ENCODE measurements at places on chromosomes 3 and 15. TPM values are rescaled to one million over a fixed set of nuclear protein-coding genes. Genes with fewer than 3 reads are reported as not detected.

TMEM207 gene
- not detected for polyA plus RNA-seq

GOLGA8T gene
- polyA plus RNA-seq: not detected

TICRR gene
- polyA plus RNA-seq: 0.36 TPM

SLC2A2 gene
- not detected for polyA plus RNA-seq

CACNA2D2 gene
- polyA plus RNA-seq: 7.8 TPM

RTP4 gene
- polyA plus RNA-seq: not detected

GP9 gene
- not detected for polyA plus RNA-seq

IMPG2 gene
- polyA plus RNA-seq: 5.2 TPM

SH2D7 gene
- not detected for polyA plus RNA-seq

ACAA1 gene
- 66.2 TPM for polyA plus RNA-seq

PLA2G4E gene
- not detected for polyA plus RNA-seq

HIGD2B gene
- not detected for polyA plus RNA-seq

CYP1A2 gene
- polyA plus RNA-seq: not detected

DLEC1 gene
- 0.25 TPM for polyA plus RNA-seq

APOD gene
- not detected for polyA plus RNA-seq

LDHAL6B gene
- not detected for polyA plus RNA-seq

GHSR gene
- not detected for polyA plus RNA-seq

CYP1A1 gene
- 0.09 TPM for polyA plus RNA-seq

SLC15A2 gene
- 1.6 TPM for polyA plus RNA-seq

SLC12A1 gene
- polyA plus RNA-seq: 0.67 TPM

PLOD2 gene
- polyA plus RNA-seq: 5.6 TPM

ASB14 gene
- not detected for polyA plus RNA-seq

SORD gene
- polyA plus RNA-seq: 16.5 TPM

SLC7A14 gene
- polyA plus RNA-seq: 5.1 TPM

HTR3E gene
- not detected for polyA plus RNA-seq

C15orf62 gene
- polyA plus RNA-seq: not detected

CHRD gene
- 2.9 TPM for polyA plus RNA-seq

KLHL6 gene
- not detected for polyA plus RNA-seq

PRSS50 gene
- polyA plus RNA-seq: not detected

CCDC9B gene
- polyA plus RNA-seq: not detected

CHRNA5 gene
- polyA plus RNA-seq: 4.6 TPM

SAMMSON gene
- not detected for polyA plus RNA-seq

MOBP gene
- polyA plus RNA-seq: not detected

EFHB gene
- polyA plus RNA-seq: 1.0 TPM

P2RY14 gene
- not detected for polyA plus RNA-seq

ADCY5 gene
- polyA plus RNA-seq: 8.4 TPM

POMGNT2 gene
- polyA plus RNA-seq: 25.7 TPM

FETUB gene
- not detected for polyA plus RNA-seq

KPNA4 gene
- polyA plus RNA-seq: 23.1 TPM

P2RY13 gene
- not detected for polyA plus RNA-seq

SYNPR gene
- 2.0 TPM for polyA plus RNA-seq

ACOX2 gene
- not detected for polyA plus RNA-seq

PLA1A gene
- polyA plus RNA-seq: not detected

SRPRB gene
- polyA plus RNA-seq: 33.5 TPM

SRGAP3 gene
- polyA plus RNA-seq: 31.5 TPM

GATA2 gene
- polyA plus RNA-seq: not detected
